Psoas muscle (tissue), 8 donors: ENCODE measurements at places on chromosomes 13 and 19.
A peak's percentile ranks its signal among the peaks of the same experiment; 100 is the strongest.

- no peak for DNase-seq
These were observed 39.4 kb downstream of the VAV1 start for GRCh38 chr19:6811906-6812305.

DNA sequence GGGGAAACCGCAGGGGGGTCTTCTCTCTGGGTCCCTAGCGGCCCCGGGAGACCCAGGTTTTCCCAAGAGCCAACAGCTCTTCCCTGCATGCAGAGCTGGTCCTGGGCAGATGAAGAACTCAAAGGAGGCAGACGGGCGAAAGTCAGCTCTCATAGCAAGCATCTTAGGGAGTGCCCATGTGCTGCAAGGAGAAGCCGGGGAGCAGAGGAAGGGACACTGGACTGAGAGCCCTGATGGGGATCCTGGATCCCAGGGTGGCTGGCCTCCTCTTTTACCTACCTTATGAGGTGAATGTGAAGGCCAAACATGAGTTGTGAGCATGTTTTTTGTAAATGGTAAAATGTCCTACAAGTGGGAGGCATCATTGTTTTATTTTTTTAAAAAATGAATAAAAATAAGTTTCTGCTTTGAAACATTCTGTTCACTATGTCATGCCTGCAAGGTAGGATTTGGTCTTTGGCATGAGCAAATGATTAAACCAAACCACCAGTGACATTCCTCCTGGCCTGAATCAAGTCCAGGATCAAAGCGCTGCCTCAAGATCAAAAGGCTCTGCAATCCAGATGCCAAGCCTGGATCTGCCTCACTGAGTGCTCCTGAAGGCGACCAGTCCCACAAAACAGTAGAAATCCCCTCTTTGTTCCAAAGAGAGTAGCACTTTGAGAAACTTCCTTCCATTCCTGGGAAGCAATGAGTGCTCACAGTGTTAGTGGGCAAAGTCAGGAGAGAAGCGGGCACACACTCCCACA lies 92.2 kb upstream of the SERP2 start:
- DNase-seq = no peak

- no peak for DNase-seq
These were observed 37.8 kb upstream of the POP4 start for GRCh38 chr19:29568036-29569025.

GRCh38 chr19:2042485-2043250 lies 8.4 kb downstream of the MKNK2 start:
- DNase-seq = peak; percentile 85

- no peak for DNase-seq
These were observed 1018.0 kb upstream of the PCDH20 start for GRCh38 chr13:62433660-62434059.

GRCh38 chr13:21119526-21119925 lies 56.8 kb downstream of the SKA3 start:
- no peak for DNase-seq

GRCh38 chr13:73000027-73000674 lies 58.7 kb upstream of the KLF5 start:
- no peak for DNase-seq

- peak; percentile 87 for DNase-seq
These were observed at the start of gene HOMER3 for GRCh38 chr19:18940769-18941627. TSS of gene HOMER3 (minus strand) at chr19:18941217. CDS start at chr19:18938982, 2,235 bp downstream.

DNA sequence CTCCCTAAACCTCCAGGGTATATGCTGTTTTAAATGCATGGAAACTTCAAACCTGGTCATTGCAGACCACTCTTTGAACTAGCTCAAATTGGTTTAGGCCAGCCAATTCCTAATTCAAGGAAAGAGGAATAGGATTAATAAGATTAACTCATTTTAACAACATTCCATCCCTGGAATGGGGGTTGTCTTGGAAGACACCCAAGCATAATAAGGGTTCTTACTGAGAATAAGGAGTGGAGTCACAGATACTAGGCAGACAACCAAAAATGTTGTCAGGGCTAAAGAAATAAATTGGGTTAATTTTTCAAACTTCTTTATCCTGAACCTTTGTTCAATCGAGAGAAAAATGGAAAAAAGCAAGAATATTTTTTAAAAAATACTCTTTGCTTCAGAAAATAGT lies 186.2 kb downstream of the PCDH9 start:
- DNase-seq = no peak

DNA sequence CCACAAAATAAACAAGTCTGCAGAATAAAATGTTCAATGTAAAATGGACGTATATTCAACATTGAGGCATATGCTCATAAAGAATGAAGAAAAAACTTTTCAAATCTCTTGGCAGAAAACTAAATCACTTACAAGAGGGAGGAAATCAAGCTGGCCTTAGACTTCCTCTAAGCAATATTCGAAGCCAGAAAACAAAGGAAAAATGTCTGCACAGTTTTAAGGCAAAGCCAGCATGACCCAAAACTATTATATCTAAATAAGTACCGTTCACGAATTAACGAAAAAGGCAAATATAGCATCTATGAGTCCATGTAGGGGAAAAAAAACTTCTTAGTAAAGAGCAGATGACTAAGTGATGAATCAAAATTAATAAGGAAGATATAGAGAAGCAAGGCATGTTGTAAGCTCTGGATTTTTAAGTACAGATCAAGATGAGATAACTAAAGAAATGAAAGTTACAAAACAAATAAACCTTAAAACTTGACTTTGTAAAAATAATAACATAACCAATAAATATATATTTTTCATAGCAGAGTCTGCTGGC lies 101.3 kb downstream of the KCNRG start:
- DNase-seq = no peak

GRCh38 chr13:29847501-29847983 lies 2.9 kb downstream of the UBL3 start:
- no peak for DNase-seq

DNA sequence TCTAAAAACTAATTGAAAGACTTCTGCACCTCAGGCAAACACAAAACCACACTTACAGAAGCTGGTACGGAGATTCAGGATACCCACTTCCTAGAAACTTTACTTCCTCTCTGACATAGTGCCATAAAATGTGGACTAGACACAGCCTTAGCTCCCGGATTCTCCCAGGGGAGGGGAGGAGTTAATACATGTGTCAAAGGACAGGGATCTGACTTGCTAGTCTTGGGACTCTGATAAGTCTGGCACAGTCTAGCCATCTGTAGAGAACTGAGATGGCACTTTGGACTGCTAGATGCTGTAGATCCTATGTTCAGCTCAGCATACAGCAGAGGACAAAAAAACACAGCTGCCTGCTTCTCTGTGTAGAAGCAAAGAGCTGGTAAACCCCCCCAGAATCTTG lies 769.8 kb upstream of the MIR17HG start:
- no peak for DNase-seq

DNA sequence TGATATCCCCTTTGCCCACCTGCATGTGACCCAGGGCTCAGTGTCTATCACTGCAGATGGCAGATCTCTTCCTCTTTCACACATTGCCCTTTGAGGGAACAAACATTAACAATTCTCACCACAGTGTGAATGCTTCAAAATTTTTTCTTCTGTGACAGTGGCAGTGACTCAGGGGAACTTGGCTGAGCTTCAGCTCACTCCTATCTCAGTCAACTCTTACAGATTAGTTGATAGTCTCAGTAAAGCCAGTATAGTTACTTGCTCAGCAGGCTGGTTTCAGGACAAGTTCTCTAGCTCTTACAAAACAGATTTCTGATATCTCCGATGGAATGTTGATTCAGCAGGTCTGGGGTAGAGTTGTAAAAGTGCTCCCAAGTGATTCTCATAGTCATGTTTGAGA lies 166.9 kb downstream of the DLEU7 start:
- DNase-seq = no peak
